Naive thymus-derived CD4-positive, alpha-beta T cell (primary cell): ENCODE measurements at places on chromosomes 7 and 10.
A peak's percentile ranks its signal among the peaks of the same experiment; 100 is the strongest.

DNA sequence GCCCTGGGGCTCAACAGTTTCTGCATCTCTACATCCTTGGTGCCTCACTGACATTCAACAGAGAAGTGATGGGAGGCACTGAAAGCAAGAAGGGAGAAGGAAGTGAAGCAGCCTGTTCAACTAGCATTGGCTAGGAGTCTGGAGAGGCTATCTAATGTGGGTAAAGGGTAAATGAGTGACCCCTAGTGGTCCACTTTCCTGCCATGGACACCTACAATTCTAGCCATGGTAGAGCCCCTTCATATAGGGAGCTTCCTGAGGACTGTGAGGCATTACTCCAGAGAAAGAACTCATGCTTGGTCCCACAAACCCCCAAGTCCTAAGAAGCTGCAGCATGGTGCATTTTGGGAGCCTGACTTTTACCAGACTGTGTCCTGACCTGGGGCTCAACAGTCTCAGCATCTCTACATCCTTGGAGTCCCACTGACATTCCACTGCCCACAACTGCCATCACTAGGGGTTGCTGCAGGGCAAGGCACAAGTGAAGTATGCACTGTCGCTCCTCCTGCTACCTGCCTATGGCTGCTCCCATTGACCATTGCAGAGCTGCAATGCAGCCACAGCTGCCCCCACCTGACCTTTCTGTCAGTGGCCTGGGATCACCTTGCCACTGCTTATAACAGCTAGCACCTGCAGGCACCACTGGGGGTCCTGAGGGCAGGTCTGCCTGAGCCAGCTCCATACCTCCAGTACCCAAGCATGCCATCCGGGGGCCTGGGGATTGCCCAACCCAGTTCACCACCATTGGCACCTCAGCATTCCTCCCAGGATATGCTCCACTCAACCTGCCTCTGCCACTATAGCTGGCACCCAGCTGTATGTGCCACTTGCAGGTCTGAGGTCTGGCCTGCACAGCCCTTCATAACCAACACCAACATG is 44.1 kb upstream of the CDK6 start:
- no peak for DNase-seq

GRCh38 chr7:68770649-68771048 is 827.6 kb upstream of the AUTS2 start:
- no peak for DNase-seq

- no peak for DNase-seq
These were observed 52.2 kb downstream of the CREB3L2 start for GRCh38 chr7:137949416-137950262.

- no peak for DNase-seq
These were observed 41.5 kb upstream of the GARS1 start for GRCh38 chr7:30553141-30553540.

DNA sequence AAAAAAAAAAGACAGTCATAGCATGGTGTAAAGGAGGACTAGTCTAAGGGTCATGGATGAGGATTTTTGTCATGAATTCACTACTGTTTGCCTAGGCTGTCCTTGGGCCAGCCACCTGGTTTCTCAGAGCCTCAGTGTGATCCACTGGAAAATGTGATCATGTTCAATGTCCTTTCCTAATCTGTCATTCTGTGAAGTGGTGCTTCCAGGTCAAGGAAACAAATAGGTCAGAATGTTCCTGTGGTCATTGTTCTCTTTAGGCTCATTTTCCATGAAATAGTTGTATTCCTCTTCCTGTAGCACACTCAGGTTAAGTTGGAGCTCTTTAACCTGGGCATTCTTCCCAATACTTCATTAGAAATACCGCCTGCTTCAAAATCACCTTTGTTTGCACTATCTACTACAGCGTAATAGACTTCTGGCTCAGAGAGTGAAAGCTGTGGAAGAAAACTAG is 16.5 kb downstream of the CD36 start:
- DNase-seq = no peak

- no peak for DNase-seq
These were observed 410.8 kb upstream of the ETV1 start for GRCh38 chr7:14400271-14400670.

- no peak for DNase-seq
These were observed 106.7 kb downstream of the CUX1 start for GRCh38 chr7:101924171-101924570.

GRCh38 chr7:5559576-5560240 is 136.1 kb upstream of the TNRC18 start:
- no peak for DNase-seq

- DNase-seq = no peak
These were observed 164.6 kb upstream of the TNS3 start for GRCh38 chr7:47746468-47746867.

DNA sequence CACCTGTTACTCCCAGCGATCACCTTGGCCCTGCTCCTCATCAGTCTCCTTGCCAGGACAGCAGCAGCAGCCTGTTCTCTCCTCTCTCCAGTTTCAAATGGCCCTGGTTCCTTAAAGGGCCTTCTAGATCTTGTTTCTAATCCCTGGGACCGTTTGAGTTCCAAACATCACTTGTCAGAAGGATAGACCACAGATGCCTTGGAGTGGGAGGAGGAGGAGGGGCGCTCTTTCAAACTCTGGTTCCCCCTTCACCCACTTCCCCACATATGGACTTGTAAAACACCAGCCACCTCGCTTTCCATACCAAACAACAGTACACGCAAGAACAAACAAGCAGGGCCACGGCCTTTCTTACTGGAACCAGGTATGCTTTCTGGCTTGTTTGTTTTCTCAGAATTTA is 104.8 kb downstream of the PLXNA4 start:
- no peak for DNase-seq

DNA sequence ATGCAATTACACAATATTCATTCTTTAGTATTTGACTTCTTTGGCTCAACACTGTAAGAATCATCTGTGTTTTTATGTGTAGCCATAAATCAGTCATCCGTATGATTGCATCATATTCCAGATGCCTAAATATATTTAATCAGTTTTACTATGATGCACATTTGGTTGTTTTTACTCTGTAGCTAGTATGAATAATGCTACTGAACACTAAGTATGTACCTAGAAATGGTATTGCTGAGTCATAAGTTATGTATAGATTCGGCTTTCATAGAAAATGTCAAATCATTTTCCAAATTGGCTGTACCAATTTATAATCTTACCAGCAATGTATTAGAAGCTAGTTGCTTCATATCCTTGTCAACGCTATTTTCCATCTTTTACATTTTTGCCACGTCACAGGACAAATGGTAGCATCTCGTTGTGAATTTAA is 197.3 kb upstream of the PLXNA4 start:
- no peak for DNase-seq

- no peak for DNase-seq
These were observed 428.0 kb upstream of the TPK1 start for GRCh38 chr7:145263886-145264285.

GRCh38 chr10:127694580-127695193 is 42.3 kb upstream of the FOXI2 start:
- no peak for DNase-seq

GRCh38 chr7:42972699-42973500 is 40.7 kb downstream of the MRPL32 start:
- DNase-seq = no peak

- no peak for DNase-seq
These were observed 393.0 kb downstream of the NRG3 start for GRCh38 chr10:82267960-82268359.

- DNase-seq = peak; percentile 72
These were observed at the start of gene SNX10 for GRCh38 chr7:26291699-26292538. Gene SNX10 (plus strand): TSS chr7:26291862. CDS start chr7:26346443, 54,581 bp downstream.

DNA sequence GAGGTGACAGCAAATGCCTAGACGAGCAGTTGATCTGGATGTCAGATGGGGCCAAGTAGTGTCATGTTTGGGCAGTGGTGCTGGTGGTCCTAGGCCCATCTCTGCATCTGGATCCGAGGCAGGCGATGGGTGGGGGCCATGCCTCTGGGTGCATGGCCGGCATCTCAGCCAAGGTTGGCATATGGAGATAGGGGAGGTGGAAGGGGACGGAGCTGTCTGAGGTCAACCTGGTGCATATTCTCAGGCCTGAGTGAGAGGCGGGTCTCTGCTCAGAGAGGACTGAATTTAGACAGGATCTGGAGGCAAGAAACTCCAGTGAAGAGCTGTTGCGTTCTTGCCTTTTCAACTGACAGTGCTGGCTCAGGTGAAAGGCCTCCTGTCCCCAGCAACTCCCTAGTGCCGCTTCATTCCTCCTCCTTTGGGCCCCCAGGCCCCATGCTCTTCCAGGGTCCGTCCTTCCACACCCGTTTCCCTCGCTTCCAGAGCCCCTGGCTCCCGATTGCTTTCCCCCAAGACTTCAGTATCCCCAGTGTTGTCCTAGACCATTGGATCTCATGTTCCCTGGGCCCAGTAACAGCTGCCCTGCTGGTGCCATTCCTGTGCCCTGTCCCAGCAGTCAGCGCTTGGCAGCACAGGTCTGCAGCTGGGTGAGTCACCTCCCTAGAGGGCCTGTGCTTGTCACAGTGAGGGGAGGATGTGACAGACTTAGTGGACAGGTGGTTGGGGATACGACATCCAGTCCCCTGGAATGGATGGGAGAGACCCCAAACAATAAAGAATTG is 32.6 kb downstream of the GBX1 start:
- no peak for DNase-seq

DNA sequence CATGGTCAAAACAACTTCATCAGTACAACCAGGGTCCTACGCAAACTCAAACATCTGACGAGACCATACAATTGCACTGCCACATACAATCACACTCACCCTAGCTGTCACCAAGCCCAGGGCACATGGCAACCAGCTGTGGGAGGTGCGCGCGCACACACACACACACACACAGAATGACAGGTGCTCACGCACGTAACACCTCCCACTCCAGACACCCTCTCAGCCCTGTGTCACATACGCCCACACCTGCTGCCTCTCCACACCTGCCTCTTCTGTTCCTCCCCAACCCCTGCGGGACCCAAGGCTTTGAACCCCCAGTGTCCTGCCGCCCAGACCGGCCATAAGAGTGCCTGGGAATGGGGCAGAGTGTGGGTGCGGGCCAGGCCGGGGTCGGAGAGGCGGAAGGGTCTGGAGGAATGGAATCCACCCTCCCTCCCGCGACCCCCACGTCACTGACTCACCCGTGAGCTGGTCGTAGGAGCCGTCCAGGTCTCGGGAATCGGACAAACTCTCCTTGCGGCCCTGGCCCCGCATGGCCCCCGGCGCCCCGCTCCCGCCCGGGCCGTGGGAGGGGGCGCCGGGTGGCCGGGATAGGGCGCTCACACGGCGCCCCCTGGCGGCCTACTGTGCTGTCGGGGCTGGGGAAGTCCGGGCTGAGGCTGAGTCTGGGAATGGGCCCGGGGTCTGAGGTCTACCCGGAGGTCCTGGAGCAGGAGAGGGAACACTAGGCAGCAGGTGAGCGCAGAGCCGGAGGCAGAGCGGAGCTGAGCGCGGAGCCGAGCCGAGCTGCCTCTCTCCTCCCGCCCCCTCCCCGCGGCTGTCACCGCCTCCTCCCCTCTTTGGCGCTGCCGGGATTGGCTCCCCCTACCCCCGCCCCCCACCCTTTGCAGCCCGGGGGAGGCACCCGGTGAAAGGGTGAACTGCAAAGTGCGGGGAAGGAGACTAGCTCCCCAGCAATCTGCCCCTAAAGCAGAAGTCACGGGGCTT is at the start of gene KCNIP2:
Gene KCNIP2 (minus strand): TSS at position 769 of the 990 bp plus-strand sequence. CDS start 232 bp downstream, at position 537.
- peak; percentile 48 for DNase-seq

DNA sequence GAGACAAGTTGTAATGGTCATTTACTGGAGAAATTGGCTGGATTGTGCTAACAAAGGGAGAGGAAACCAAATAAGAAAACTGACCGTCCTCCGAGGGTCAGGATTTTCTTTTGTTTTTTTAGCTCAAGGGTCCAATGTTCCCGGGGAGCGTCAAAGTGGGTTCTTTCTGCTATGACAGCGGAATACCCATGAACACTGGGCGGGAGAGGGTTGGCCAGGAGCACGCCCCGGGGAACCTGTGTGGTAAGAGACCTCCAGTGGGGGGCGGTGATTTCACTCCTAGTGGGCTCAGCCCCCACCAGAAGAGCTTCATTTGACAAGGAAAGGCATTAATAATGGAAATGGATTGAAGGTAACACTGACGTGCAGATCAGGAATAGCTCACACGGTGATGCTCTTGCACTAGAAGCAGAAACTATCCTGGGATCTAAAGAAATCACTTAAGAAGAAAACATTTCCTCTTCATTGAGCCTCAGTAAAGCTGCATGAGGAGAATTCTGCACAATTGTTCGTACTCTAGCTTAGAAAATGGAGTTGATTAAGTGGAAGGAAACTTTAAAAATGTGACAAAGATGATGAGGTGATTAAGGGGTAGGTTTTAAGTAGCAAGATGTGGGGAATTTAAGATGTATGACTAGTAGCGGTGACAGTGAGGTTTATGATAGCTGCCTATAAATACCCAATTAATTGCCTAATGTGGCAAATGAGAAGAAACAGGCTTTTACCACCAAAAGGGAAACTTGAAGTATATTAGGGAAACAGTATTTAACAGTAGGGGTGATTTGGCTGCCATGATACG is 627.2 kb downstream of the SUGCT start:
- no peak for DNase-seq
